GM23338 (cell line): ENCODE measurements at places on chromosomes 16 and 17. TPM values are rescaled to one million over a fixed set of nuclear protein-coding genes. Genes with fewer than 3 reads are reported as not detected.
A peak's percentile ranks its signal among the peaks of the same experiment; 100 is the strongest.

DNA sequence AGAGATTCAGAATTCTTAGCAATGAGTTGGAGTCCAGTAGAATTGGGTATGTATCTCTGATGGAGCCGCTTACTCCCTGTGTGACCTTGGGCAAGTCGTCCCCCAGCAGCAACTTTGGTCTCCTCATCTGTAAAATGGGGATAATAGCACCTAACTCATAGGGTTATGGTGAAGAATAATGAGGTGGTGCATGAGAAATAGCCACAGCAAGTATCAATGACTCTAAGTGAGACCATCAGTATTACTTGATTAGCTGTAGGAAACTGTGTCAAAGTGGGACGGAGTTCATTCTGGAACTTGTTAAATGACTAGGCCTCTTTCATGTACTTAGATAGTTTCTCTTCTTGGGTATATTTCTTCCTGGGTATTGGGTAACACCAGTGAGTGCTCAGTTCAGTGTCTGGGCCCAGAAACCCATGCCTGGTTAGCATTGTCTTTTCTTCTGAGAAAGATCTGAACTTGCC, 6.4 kb downstream of the PRKCB start:
- H3K27me3 ChIP-seq = peaks cover 19% of the 10 kb centered on the region
- DNase-seq = no peak
- H3K27ac ChIP-seq = no peak overlapping the region
- H3K36me3 ChIP-seq = no peaks in the 10 kb centered on the region
- peaks cover 8% of the 10 kb centered on the region for H3K4me1 ChIP-seq

DNA sequence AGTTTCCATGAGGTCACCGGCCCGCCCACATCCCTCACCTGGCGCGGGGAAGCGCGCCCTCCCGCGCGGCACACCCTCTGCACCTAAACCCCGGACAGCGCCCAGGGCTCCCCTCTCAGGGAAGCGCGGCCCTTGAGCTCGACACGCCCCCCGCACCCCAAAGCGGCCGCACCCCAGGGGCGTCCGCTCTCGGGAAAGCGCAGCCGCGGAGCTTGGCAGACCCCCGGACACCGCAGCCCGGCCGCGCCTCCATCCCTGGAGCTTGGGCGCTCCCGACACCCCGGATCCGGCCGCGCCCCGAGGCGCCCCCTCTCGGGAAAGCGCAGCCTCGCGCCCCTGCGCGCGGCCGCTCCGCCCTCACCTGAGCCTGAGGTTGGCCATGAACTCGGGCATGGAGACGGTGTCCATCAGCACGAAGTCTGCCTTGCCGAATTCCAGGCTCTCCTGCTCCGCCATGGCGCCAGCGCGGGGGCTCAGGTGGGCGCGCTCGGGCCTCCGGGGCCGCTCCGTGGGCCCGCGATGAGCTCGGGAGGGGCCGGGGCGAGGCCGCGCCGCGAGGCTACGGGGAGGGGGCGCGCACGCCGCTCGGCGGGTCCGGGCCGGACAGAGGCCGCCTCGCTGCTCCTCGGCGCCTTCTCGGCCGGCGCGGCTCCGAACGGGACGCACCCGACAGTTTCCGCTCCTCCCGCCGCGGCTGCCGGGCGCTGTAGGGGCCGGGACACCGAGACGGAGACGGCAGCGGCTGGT, at the start of gene MYO1D:
MYO1D (minus strand) TSS at position 708 of the 747 bp plus-strand sequence; CDS start at position 456, 252 bp downstream.
- peaks cover 11% of the 10 kb centered on the region for H3K4me1 ChIP-seq
- no peaks in the 10 kb centered on the region for H3K36me3 ChIP-seq
- peak; percentile 86 for DNase-seq
- peak within 1 kb of the TSS; percentile 68 for H3K4me3 ChIP-seq

The KRTAP4-1 gene
- total RNA-seq = not detected in 2 replicates

The VPS25 gene
- total RNA-seq = 110 and 129 TPM in 2 replicates

The CCL8 gene
- not detected in 2 replicates for total RNA-seq

GRCh38 chr17:32604966-32605365, 118.2 kb downstream of the CDK5R1 start:
- no peak overlapping the region for H3K4me3 ChIP-seq
- H3K36me3 ChIP-seq = no peaks in the 10 kb centered on the region

The HBA2 gene
- total RNA-seq = 1.9 TPM in 1 of 2 replicates, not detected in the other

DNA sequence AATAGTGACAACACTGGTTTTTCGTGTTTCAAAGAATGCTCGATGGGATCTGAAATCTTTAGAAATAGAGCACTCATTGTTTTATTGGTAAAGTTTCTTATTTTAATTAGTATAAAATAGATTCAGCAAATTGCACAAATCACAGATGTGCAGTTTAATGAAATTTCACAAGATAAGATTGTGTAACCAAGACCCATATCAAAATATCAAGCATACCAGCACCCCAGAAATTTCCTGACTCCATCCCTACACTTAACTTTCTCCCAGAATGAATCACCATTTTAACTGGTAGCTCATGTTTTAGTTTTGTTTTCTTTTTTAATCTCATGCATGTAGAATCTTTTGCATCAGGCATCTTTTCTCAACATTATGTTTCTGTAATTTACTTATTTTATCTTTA, 185.9 kb downstream of the KCNJ2 start:
- peaks cover 4% of the 10 kb centered on the region for H3K4me1 ChIP-seq
- H3K4me3 ChIP-seq = no peak overlapping the region
- no peaks in the 10 kb centered on the region for H3K36me3 ChIP-seq
- H3K27ac ChIP-seq = no peak overlapping the region
- DNase-seq = no peak
- H3K27me3 ChIP-seq = no peaks in the 10 kb centered on the region

GRCh38 chr16:65728652-65729051, 606.8 kb upstream of the CDH11 start:
- H3K27me3 ChIP-seq = no peaks in the 10 kb centered on the region
- DNase-seq = peak; percentile 52
- peaks cover 40% of the 10 kb centered on the region for H3K4me1 ChIP-seq
- H3K4me3 ChIP-seq = no peak overlapping the region

DNA sequence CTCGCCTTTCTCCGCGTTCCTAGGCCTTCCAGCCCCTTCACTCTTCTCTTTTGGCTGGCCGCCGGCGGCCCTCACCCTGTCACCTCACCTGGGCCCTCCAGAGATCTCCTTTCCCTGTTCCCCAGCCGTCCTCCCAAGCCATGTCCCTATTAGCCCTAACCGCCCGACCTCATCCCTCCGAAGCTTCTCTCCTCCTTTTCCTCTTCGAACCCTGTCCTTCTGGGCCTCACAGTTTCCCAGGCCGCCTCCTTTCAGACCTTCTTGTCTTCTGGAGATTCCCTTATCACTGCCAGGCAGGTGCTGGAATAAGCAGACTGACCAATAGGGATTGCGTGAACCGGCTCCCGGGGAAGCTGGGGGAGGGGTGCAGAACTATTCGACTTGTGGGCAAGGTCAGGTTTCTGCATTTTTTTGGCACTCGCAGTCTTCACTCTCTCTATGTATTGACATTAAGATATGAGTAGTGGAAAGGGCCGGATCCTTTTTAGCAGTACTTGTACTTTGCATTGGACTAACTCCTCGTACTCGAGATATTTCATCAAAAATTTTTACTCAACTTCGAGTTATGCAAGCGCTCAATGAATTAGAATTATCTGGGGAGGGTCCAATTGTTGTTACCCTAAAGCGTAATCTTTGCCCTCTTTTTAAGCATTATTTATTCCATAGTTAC, 690 bp downstream of the RHOT1 start:
- H3K27me3 ChIP-seq = no peaks in the 10 kb centered on the region
- H3K4me1 ChIP-seq = peaks cover 22% of the 10 kb centered on the region
- peak; percentile 85 for DNase-seq
- no peaks in the 10 kb centered on the region for H3K36me3 ChIP-seq

DNA sequence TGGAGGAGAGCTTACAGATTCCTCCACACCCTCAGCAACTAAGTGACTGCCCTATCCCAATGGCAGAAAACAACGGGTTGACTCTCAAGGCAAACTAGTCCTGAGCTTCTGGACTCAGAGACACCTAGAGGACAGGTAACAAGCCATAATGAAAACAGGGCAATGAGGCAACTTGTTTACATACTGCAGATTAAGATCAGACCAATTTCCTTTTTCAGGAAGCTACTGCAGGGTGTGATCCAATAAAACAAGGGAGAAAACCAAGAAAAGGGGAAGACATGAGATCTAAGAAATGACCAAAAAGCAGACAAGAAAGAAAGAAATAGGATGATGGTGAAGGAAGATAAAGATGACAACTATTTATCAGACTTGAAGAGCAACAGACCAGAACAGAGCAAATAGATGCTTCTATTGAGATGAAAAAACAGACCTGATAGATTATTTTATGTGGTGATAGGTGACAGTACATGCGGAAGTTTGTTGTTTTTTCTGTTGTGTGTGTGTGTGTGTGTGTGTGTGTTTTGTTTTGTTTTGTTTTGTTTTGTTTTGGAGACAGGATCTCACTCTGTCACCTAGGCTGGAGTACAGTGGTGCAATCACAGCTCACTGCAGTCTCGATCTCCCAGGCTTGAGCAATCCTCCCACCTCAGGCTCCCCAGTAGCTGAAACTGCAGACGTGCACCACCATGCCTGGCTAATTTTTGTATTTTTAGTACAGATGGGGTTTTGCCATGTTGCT, 120.7 kb downstream of the GAS7 start:
- H3K4me1 ChIP-seq = peaks cover 3% of the 10 kb centered on the region; the same call in 1 of the 2 replicates
- DNase-seq = no peak
- H3K4me3 ChIP-seq = no peak overlapping the region
- H3K36me3 ChIP-seq = no peaks in the 10 kb centered on the region

GRCh38 chr17:61627125-61627524, 36.1 kb upstream of the NACA2 start:
- no peak overlapping the region for H3K27ac ChIP-seq
- H3K36me3 ChIP-seq = no peaks in the 10 kb centered on the region
- H3K27me3 ChIP-seq = no peaks in the 10 kb centered on the region
- no peak overlapping the region for H3K4me3 ChIP-seq
- H3K4me1 ChIP-seq = peaks cover 14% of the 10 kb centered on the region

GRCh38 chr17:1946021-1946932, 78.9 kb downstream of the RTN4RL1 start:
- H3K4me3 ChIP-seq = no peak overlapping the region
- no peaks in the 10 kb centered on the region for H3K4me1 ChIP-seq
- no peaks in the 10 kb centered on the region for H3K36me3 ChIP-seq
- no peak for DNase-seq

GRCh38 chr17:72677714-72678390, 414.6 kb downstream of the SLC39A11 start:
- no peaks in the 10 kb centered on the region for H3K4me1 ChIP-seq
- no peak overlapping the region for H3K27ac ChIP-seq
- H3K4me3 ChIP-seq = no peak overlapping the region
- no peaks in the 10 kb centered on the region for H3K27me3 ChIP-seq
- no peak for DNase-seq
- no peaks in the 10 kb centered on the region for H3K36me3 ChIP-seq

GRCh38 chr17:61002316-61002736, 324.7 kb downstream of the BCAS3 start:
- DNase-seq = peak; percentile 56
- H3K36me3 ChIP-seq = no peaks in the 10 kb centered on the region
- H3K27me3 ChIP-seq = no peaks in the 10 kb centered on the region

GRCh38 chr16:515175-515938, 12.2 kb upstream of the CAPN15 start:
- no peaks in the 10 kb centered on the region for H3K27me3 ChIP-seq
- H3K36me3 ChIP-seq = no peaks in the 10 kb centered on the region
- no peak overlapping the region for H3K27ac ChIP-seq

DNA sequence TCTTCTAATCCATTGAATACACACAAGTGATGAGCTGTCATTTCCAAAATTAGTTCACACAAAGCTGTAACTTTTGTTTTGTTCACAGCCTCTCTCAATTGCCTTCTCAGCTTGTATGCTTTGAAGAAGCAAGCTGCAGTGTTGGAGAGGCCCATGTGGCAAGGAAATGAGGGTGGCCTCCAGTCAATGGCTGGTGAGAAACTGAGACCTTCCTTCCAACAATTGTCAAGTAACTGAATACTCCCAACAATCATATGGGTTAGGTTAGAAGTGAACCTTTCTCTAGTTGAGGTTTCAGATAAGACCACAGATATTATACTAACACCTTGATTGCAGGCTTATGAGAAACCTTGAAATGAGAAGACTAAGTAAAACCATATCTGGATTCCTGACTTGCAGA, 82.4 kb upstream of the SOX9 start:
- H3K27me3 ChIP-seq = no peaks in the 10 kb centered on the region
- DNase-seq = no peak
- H3K27ac ChIP-seq = no peak overlapping the region
- H3K36me3 ChIP-seq = no peaks in the 10 kb centered on the region
- H3K4me1 ChIP-seq = peaks cover 12% of the 10 kb centered on the region

The HASPIN gene
- 34.0 and 35.1 TPM in 2 replicates for total RNA-seq

GRCh38 chr17:57624386-57624785, 120.7 kb downstream of the CCDC182 start:
- DNase-seq = no peak
- H3K4me3 ChIP-seq = no peak overlapping the region

The CACNG3 gene
- 0.12 TPM in 1 of 2 replicates, not detected in the other for total RNA-seq

The ZDHHC1 gene
- 2.3 and 2.7 TPM in 2 replicates for total RNA-seq

GRCh38 chr16:30033270-30033669, 2.2 kb upstream of the TLCD3B start:
- no peak for DNase-seq
- peaks cover 10% of the 10 kb centered on the region; the same call in 1 of the 2 replicates for H3K27me3 ChIP-seq
- H3K4me1 ChIP-seq = peaks cover 24% of the 10 kb centered on the region

The ZNF18 gene
- total RNA-seq = 9.2 and 9.8 TPM in 2 replicates

GRCh38 chr17:68468788-68469187, 11.5 kb upstream of the WIPI1 start:
- DNase-seq = no peak
- no peak overlapping the region for H3K27ac ChIP-seq
- H3K4me3 ChIP-seq = no peak overlapping the region
- no peaks in the 10 kb centered on the region for H3K4me1 ChIP-seq
- no peaks in the 10 kb centered on the region for H3K27me3 ChIP-seq
- no peaks in the 10 kb centered on the region for H3K36me3 ChIP-seq
